Left ventricle myocardium inferior (tissue), 1 donor: ENCODE measurements at places on chromosomes 5 and 9. TPM values are rescaled to one million over a fixed set of nuclear protein-coding genes. Genes with fewer than 3 reads are reported as not detected.

- H3K4me1 ChIP-seq = no peaks in the 10 kb centered on the region
- DNase-seq = no peak
- no peak overlapping the region for H3K4me3 ChIP-seq
- no peak overlapping the region for H3K27ac ChIP-seq
- peaks cover 18% of the 10 kb centered on the region for H3K27me3 ChIP-seq
- H3K36me3 ChIP-seq = no peaks in the 10 kb centered on the region
These were observed 46.6 kb upstream of the TNC start for GRCh38 chr9:115164511-115164974.

DNA sequence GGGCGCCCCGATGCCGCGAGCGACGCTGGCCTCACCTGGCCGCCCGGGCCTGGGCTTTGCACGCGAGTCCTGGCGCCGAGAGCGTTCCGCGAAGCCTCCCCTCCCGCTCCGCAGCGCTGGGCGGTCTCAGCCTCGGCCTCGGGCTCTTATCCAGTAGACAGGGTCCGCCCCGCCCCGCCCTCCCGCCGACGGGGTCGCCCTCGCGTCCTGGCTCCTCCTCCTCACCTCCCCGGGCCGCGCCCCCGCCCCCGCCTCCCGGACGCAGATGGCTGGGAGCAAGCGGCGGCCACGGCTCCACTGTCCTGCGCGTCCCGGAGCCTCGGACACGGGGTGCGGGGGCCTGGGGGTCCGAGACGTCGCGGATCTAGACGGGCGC, at the start of gene SLC6A3:
Gene SLC6A3, minus strand, starts transcription at position 128 of the 376 bp plus-strand sequence. CDS start 2,243 bp downstream, outside the sequence.
- DNase-seq = peak; percentile 29
- H3K36me3 ChIP-seq = no peaks in the 10 kb centered on the region
- H3K27ac ChIP-seq = no peak within 1 kb of the TSS
- H3K4me3 ChIP-seq = peak within 1 kb of the TSS; percentile 44
- H3K4me1 ChIP-seq = peaks cover 18% of the 10 kb centered on the region

GRCh38 chr9:129252937-129253802, 75.1 kb upstream of the IER5L start:
- peaks cover 2% of the 10 kb centered on the region for H3K27me3 ChIP-seq
- peak overlapping the region; percentile 51 for H3K4me3 ChIP-seq
- DNase-seq = peak; percentile 44
- H3K27ac ChIP-seq = peak overlapping the region; percentile 91
- no peaks in the 10 kb centered on the region for H3K36me3 ChIP-seq

- no peaks in the 10 kb centered on the region for H3K27me3 ChIP-seq
- peak overlapping the region; percentile 93 for H3K27ac ChIP-seq
- peaks cover 32% of the 10 kb centered on the region for H3K36me3 ChIP-seq
- no peak for DNase-seq
- H3K4me3 ChIP-seq = peak overlapping the region; percentile 98
- peaks cover 47% of the 10 kb centered on the region for H3K4me1 ChIP-seq
These were observed 650 bp downstream of the ELP1 start for GRCh38 chr9:108933231-108933717.

PGM5 gene
- 190 TPM for total RNA-seq

- peak overlapping the region; percentile 15 for H3K4me3 ChIP-seq
- DNase-seq = peak; percentile 87
- H3K36me3 ChIP-seq = no peaks in the 10 kb centered on the region
- peak overlapping the region; percentile 92 for H3K27ac ChIP-seq
- H3K4me1 ChIP-seq = peaks cover 33% of the 10 kb centered on the region
These were observed 62.1 kb upstream of the VLDLR start for GRCh38 chr9:2559192-2560152.

ADAMTS6 gene
- total RNA-seq = 1.5 TPM

DNA sequence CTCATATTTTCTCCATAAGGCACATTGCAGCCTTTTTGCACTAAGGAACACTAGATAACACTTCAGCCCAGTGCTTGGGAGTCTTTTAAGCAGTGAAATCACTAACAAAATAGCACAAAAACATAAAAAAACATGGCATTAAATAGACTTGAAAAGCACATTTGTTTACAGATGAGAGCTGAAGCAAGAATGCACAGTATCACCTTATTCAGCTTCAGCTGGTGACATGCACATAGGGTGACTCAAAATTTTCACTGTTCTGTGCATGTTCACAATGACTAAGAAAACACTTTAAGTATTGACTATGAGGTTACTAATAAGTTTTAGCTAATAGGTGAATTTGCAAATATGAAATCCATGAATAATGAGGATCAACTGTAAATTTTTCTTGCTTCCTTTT, 293.9 kb upstream of the TARS1 start:
- H3K27me3 ChIP-seq = no peaks in the 10 kb centered on the region
- H3K4me1 ChIP-seq = peaks cover 4% of the 10 kb centered on the region
- no peak overlapping the region for H3K27ac ChIP-seq
- no peak overlapping the region for H3K4me3 ChIP-seq
- DNase-seq = no peak

PDE8B gene
- 5.9 TPM for total RNA-seq

DNA sequence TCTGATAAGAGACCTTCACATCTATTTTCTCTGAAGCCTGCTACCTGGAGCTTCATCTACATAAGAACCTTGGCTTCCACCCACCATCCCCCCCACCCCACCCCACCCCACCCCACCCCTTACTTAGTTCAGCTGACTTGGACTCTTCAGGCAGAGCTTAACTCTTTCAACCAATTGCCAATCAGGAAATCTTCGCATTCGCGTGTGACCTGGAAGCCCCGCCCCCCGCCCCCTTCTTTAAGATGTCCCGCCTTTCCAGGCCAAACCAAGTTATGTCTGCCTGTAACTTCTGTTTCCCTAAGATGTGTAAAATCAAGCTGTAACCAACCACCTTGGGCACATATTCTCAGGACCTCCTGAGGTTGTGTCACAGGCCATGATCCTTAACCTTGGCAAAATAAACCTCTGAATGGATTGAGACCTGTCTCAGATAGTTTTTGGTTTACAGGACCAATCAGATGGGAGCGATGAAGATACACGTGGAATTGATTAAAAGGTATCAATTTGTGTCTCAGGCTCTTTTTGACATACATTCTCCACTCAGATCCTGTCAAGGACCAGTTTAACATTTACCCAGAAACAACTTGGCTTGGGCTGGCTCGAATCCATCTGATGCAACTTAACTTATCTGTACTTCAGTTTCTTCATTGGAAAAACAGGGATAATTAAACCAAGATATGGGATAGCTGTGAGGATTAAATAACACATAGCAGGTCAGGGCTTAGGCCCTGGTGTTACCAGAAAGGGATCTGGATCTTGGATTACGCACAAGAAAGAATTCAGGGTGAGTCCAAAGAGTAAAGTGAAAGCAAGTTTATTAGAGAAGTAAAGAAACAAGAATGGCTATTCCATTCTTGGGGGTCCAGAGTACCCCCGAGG, 43.6 kb downstream of the GALNT12 start:
- no peak overlapping the region for H3K27ac ChIP-seq
- DNase-seq = no peak
- H3K27me3 ChIP-seq = no peaks in the 10 kb centered on the region
- no peaks in the 10 kb centered on the region for H3K36me3 ChIP-seq
- H3K4me3 ChIP-seq = no peak overlapping the region

- DNase-seq = no peak
- no peak overlapping the region for H3K27ac ChIP-seq
- H3K27me3 ChIP-seq = peaks cover 69% of the 10 kb centered on the region
- no peak overlapping the region for H3K4me3 ChIP-seq
These were observed 41.9 kb upstream of the FUBP3 start for GRCh38 chr9:130537346-130538050.

- H3K27ac ChIP-seq = peak overlapping the region; percentile 95
- peak; percentile 50 for DNase-seq
- peaks cover 59% of the 10 kb centered on the region for H3K4me1 ChIP-seq
- H3K36me3 ChIP-seq = no peaks in the 10 kb centered on the region
These were observed 1.4 kb upstream of the GLRX start for GRCh38 chr5:95823738-95824609.
